ENCODE measurements at places on chromosomes 12 and 14.

DNA sequence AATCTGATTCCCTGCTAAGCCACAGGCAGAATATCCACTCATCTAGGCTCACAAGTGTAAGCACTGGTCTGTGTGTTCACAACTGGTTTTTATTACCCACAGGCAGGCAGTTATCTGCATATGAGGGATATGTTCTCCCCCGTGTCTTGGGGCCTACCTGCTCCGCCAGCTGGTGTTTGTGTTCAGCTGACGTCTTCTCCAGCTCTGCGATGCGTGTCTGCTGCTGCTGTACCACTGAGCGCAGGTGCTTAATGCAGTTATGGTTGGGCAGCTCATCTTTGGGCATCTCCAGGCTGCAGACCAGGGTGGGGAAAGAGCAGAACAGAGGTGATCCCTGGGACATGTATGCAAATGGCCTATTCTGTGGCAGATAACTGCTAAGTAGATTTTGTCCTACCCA, 13.7 kb downstream of the RNF41 start:
- DNase-seq = no peak

DNA sequence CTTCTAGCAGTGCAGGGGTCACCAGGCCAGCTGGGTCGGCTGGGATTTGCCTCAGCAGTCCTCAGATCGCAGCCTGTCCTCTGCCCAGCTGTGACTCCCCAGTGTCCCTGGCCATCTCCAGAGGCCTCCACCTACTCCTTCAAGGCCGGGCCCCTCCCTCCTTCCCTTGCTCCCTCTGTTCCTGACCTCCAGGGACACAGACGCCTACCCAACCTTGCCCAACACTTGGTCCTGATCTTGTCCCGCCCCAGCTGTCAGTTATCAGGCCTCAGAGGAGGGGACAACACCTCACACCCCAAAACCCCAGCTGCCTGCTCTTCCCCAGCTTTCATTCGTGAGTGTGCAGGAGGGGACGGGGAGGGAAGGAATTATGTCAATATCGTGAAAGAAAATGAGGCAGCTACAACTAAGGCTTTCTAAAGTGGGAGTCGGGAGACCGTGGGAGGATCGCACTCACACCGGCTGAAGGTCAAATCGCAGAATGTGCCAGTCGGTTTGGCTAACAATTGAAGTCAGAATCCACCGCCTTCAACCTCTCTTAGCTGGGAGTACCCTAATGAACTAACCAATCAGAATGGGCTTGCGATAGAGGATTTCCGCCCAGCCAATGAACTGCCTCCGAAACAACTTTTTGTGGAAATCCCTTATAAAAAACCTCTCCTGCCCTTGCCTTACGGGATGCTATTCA, 9.4 kb upstream of the PLBD2 start:
- DNase-seq = no peak

GRCh38 chr12:96720363-96720705, 186.7 kb upstream of the NEDD1 start:
- peak; percentile 7 for DNase-seq

DNA sequence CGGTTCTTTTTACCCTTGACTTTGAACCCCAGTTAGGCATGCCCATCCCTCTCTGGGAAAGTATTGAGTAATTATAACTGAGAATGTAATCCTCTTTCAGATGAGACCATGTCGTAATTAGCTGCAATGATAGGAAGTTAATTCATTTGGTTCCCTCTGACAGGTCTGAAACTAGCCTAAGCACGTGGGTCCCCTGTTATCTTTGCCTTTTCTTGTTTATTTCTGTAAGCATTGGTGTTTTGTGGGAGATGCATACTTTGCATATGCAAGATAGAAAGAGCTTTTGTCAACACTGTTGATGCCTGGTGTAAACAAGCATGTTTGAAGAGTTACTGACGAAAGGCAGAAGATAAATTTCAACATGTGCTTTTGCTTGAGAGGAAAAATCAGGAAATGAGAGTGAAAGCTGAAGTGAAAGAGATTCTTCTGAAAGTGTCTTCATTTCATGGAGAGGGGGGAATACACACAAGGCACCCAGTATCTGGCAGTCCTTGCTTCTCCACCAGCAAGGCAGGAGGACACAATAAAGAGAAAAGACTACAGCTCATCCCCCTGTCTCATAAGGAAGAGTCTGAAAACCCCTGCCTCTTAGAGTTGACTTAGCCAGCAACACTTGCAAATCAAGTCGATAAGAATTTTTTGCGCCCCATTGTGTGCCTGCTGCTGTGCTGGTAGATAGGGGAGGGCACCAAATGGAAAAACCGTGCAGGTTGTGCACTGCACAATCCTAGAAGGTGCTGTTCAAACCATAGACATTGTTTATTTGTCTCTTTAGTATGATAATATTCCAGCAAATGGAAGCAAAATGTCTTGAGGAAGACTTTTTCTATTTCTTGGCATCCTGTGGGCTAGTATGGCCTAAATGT, 77.8 kb downstream of the SLC24A4 start:
- no peak for DNase-seq
